HEK293T (cell line): ENCODE measurements at places on chromosomes 7 and 10.

DNA sequence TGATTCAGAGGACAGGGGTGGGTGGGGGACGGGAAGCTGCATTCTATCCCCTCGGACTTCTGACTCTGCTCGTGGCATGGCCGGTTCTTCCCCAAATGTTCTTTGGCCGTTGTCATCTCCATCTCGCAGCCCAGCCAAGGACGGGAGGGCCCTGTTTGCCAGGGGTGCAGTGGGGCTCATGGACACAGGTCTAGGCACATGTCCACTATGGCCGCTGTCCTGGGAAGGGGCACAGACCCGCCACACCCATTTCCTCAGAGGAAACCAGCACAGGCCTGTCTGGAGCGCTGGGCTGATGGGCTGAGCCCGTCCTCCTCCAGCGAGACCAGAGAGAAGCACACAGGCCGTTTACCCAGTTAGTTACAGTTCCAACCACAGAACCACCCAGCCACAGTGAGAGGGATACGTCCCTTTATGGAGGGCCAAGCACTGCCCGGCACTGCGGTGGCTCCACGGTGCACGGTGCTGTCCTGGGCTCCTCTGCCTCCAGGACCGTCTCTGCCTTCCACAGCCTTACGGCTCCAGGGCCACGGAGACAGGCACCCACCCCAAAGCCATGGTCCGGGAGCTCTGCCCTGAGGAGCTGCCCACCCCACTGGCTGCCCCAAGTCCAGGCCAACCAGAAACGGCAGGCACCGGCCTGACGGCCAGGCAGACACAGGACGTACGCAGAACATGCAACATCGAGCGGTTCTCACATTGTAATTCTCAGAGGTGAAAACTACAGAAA is 20.2 kb downstream of the DPYSL4 start:
- DNase-seq = no peak

DNA sequence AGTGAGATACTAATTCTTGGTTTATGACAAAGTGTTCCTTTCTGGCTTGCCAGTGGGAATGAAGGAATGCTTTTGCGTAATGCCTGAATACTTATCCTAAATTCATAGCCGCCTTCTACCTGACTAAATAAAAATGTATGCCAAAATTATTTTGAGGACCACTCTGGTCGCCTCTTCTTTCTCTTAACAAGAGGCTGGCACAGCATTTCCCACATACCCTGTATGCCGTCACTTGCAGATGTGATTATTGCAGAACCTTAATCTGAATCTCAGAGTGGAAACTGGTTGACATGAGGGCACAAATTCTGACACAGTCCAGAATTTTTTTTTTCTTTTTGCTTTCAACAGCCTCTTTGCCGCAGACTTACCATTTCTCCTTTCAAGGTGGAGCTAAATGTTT is 124.6 kb upstream of the GLCCI1 start:
- DNase-seq = no peak

- DNase-seq = no peak
Measured at GRCh38 chr10:96846926-96847325, 14.8 kb downstream of the LCOR start.

- no peak for DNase-seq
Measured at GRCh38 chr7:888081-889024, 12.0 kb downstream of the GET4 start.

GRCh38 chr7:28002638-28003037 is 178.0 kb downstream of the JAZF1 start:
- no peak for DNase-seq

DNA sequence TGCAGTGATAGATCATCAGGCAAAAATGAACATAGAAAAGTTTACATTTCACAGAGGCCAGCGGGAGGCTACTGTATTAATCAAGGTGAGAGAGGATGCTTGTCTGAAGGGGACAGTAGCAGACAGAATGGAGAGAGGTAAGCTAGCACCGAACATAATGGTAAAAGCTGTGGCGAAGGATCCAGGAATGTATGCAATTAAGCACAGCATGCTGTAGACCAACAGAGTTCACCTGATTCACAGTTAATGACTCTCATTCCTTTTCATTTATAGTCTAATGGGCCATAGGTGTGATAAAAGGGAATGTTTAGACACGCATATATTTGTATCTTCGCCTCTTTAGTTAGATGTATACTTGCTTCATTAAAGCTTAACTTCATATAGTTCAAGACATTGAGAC is 150.9 kb upstream of the MBL2 start:
- DNase-seq = no peak
